NCI-H460 (cell line): ENCODE measurements at places on chromosomes 5 and 9.
A peak's percentile ranks its signal among the peaks of the same experiment; 100 is the strongest.

- DNase-seq, result no peak
Measured at GRCh38 chr9:14348373-14349145, 34.6 kb upstream of the NFIB start.

DNA sequence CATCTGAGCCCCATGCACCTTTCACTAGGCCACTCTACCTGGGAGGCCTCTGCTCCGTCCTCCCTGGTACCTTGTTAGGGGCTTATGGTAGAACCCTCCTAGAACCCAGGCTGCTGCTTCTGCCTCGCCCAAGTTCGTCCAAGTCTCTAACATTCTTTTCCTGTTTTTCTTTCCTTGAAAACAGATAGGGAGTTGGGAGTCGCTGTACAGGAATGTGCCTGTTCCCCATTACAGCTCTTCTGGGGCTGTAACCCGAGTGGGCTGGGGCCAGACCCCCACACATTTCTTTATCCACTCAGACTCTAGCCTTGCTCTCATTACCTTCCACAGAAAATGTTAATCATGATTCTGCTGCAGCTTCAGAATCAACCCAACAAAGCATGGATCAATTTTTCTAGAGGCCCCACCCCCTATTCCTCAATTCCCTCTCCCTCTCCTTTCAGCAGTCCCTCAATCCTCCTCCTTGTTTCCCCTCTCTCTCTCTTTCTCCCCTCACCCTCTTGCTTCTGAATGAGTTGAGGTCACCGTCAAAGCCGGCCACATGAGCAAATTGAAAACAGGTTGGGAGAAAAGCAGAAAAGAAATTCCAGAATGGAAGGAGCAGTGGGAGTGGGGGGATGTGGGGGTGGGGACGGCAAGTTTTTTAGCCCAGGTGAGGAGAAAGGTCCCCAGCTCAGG lies 193.8 kb upstream of the TRIM32 start:
- no peak for DNase-seq

- DNase-seq, result peak; percentile 25
Measured at GRCh38 chr5:55597014-55597981, 62.5 kb upstream of the PLPP1 start.

DNA sequence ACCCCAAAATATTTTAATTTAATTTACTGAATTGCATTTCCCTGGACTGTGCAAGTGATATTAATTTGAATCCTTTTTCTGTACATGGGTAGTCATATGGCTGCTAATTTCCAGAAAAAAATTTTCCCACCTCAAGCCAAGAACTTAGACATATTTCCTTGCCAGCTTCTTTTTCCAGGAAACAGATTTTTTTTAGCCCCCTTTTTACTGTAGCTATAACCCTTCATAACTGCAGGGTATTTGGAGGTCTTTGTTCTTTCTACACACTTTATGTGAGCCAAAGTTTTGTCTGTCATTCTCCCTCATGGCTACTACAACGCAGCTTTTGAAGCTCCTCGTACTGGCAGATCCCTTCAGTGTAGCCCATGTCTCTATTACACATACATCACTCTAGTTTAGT lies 261.2 kb upstream of the PIK3R1 start:
- no peak for DNase-seq

- DNase-seq, result no peak
Measured at GRCh38 chr9:86974421-86974820, 27.1 kb upstream of the GAS1 start.

DNA sequence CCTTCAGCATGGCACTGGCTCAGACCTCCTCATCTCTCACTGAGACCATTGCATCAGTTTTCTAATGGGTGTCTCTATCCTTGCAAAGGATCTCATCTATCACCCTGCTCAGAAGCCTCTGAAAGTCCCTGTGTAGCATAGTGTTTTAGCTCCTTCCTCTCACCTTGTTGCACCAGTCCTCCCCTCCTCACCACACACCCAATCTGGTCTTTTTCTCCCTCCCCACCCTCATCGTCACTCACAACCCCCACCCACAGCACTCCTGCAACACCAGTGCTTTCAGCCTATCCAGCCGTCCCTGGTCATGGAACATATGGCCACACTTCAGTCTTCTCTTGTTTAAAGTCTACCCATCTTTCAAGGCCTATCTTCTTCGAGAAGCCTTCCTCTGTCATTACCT lies 74.5 kb downstream of the ANGPTL2 start:
- DNase-seq, result no peak

- no peak for DNase-seq
Measured at GRCh38 chr9:117815948-117816347, 111.7 kb downstream of the TLR4 start.

GRCh38 chr9:131046581-131047202 lies 37.7 kb downstream of the LAMC3 start:
- DNase-seq, result peak; percentile 53

GRCh38 chr5:36459176-36460135 lies 146.9 kb upstream of the SLC1A3 start:
- DNase-seq, result no peak

- DNase-seq, result no peak
Measured at GRCh38 chr5:112275671-112276070, 143.4 kb downstream of the EPB41L4A start.

- no peak for DNase-seq
Measured at GRCh38 chr5:180799902-180800801, 2.5 kb downstream of the MGAT1 start.

- no peak for DNase-seq
Measured at GRCh38 chr9:136854113-136854841, 2.1 kb downstream of the MAMDC4 start.

DNA sequence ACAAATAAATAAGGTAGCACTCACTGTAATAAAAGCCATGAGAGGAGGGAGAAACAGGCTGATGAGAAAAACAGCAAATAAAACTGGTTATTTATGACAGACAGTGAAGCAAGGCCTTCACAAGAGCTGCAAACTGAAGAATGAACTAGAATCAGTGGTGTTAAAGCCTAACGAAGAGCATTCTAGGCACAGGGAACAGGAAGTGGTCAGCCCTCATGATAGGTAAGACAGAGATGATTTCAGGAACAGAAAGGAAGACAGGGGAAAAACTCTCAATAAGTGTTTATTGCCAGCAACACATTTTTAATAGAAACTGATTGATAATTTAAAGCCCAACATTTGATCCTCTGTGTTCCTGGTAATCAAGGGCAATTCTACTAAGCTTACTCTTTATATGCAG lies 124.5 kb downstream of the EDIL3 start:
- no peak for DNase-seq

DNA sequence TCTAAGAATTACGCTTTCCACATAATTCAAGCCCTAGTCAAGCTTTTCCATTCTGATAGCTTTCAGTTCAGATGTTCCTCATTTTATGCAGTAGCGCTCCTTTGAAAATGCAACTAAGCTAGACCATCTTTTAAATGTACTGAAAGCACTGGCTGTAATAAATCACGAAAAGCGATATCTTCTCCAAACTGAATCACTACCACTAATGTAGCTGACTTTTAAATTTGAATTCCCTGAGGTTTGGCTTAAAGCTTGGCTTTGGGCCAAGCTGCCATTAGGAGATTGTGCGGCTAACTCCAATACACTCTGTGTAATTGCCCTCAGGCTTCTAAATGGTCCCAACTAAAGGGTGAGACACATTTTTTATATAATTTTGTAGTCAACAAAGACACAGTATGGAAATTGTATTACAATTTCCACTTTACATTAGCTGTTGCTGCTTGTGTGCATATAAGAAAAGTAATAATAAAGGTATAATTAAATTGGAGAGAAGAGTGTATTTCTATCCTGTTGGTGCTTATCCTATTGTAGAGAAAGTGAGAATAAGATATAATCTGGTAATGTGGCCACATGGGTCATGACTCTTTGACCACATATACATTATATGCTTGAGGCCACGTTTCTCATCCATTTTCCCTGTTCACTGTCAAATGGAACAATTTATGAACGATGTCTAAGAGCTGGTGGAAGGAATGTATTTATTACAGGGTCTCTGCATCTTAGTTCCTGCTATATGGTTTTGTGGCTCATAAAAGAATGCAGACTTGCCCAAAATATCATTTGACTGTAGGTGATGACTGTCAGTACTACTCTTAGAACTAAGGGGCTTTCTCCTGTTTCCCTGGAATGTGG lies 118.7 kb upstream of the TAF11L2 start:
- DNase-seq, result no peak

DNA sequence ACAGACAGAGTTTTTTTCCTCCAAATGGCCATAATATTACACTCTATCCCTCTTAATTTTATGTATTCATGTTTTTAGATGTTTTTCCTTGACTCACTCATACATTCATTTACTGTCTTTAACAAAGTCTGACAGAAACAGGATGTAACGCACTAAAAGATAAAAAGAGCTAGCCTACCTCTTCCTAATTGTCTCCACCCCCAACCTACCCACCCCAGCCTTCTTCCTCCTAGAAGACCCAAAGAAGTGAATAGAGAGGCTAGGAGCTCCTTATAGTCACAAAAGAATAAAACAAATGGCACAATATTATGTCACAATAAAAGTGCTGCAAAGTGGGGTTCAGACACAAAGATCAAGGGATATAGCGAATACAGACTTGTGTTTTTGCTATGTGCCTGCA lies 719 bp downstream of the NOL8 start:
- no peak for DNase-seq

DNA sequence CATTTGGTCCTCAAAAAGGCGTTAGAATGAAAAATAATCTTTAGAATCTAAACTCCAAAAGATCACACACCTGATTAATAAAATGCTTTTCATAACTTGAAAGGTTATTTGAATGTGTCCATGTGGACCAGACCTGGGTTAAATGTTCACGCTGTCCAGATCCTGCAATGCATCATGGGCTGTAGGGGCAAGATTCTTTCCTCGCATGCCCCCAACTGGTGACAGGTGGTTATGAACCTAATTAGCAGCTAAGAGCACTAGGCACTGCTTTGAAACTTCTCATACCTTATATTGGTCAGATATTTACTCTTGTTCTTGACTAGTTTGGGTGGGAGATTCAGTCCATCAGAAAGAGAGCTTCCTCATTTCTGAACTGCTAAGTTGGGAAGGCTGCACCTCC lies 19.3 kb upstream of the PIP5K1B start:
- peak; percentile 44 for DNase-seq

GRCh38 chr5:124072570-124072969 lies 560.6 kb downstream of the CSNK1G3 start:
- DNase-seq, result no peak

GRCh38 chr5:198516-199196 lies 7.4 kb downstream of the LRRC14B start:
- no peak for DNase-seq

- DNase-seq, result no peak
Measured at GRCh38 chr5:22044229-22044628, 808.9 kb downstream of the CDH12 start.

DNA sequence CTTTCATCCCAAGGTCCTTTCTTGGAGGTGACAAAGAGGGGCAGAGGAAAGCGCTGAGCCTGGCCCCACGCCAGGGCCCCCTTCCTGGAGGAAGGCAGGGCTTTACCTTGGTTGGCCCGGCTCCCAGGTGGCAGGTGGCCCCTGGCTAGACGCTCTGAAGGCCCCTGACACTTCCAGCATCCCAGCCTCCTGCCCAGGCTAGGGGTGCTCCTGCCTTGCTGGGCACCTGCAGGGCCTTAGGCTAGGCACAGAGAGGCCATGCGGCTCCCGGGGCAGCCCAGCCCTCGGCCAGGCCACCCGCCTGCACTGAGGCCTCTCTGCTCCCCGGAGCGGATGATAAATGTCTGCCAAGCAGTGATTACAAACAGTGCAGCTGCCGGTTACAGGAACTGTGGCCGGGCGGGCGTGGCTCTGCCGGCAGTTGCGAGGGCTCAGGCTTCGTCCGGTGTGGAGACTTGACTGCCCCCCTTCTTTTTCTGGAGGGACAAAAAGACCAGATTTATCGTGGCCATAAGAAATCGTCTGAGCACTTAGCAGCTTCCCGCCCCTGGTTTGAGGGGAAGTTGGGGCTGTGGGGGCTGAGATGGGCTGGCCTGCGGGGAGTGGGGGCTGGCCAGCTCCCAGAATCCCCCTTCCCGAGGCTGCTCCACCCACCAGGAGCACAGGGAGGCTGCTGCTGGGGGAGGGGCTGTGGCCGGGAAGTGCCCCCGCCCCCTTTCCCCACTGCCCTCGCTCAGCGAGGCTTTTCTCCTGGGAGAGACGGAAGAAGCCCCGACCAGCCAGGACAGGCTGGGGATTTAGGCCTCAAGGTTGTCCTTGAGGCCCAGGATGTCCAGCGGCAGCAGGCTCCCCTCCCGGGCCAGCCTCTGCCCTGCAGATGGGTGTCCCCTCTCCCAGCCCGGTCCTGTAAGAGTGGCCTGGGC lies 31.6 kb upstream of the UBAC1 start:
- peak; percentile 79 for DNase-seq

GRCh38 chr5:120083851-120084542 lies 380.1 kb upstream of the PRR16 start:
- no peak for DNase-seq

DNA sequence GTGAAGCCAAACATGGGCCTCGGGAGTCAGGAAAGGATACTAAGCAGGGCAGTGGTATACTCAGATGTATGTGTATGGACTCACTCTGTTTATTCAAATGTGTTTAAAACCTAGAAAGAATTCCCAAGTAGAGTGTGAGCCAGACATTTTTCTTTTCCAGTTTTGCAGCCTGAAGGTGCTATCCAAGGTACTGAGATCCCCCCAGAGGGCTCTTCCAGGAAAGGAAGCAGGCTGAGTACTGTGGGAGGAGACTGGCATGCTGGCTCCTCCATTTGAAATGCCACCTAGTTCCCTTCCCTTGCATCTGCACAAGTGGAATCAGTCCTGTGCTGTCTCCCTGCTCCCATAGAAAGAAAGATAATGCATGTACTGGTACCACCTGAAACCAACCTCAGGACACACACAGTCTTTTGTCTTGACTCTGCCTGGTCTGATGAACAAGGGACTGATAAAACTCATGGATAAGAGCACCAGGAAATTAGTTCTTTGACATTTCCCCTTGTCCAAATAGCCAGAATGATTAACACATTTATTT lies 85.9 kb downstream of the HRH2 start:
- no peak for DNase-seq

DNA sequence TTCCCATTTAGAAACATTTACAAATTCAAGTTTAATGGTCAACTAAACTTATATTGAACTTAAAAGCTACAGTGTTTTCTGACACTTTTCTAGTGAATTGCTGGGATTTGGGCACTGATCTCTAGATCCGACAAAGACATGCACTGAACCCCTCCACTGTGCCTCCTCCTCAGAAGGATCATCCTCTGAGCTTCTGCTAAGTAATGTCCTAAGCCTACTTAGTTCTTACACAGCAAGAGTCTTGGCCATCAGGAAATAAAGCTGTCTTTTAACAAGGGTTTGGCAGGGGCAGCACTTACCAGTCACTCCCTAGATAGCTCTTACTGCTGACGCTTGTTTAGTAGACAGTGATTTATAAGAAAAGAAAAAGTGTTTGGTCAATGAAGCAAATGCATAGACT lies 50.5 kb downstream of the FAM81B start:
- no peak for DNase-seq

GRCh38 chr5:87127956-87128687 lies 139.6 kb upstream of the RASA1 start:
- no peak for DNase-seq

GRCh38 chr5:82551192-82551591 lies 273.0 kb upstream of the RPS23 start:
- DNase-seq, result no peak

DNA sequence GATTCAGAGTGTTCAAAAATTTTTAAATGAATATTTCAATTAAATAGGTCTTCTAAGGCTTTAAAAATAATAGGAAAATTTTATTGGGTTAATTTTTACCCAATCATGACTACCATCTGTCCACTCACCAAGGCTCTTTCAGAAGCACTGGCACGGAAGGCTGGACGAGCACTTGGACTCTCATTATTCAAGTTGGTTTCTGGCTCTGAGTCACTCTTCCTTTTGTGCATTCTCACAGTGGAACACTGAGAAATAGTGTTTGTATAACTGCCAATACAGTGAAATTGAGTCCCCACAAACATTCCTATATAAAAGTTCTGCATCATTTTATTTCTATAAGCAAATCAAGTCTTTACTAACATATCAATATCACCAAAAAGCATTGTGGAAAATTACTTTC lies 1149.0 kb downstream of the EFNA5 start:
- no peak for DNase-seq
